ENCODE measurements at places on chromosomes 7 and 10.

- DNase-seq = no peak
Measured at GRCh38 chr7:152859781-152860191, 100.2 kb downstream of the ACTR3B start.

DNA sequence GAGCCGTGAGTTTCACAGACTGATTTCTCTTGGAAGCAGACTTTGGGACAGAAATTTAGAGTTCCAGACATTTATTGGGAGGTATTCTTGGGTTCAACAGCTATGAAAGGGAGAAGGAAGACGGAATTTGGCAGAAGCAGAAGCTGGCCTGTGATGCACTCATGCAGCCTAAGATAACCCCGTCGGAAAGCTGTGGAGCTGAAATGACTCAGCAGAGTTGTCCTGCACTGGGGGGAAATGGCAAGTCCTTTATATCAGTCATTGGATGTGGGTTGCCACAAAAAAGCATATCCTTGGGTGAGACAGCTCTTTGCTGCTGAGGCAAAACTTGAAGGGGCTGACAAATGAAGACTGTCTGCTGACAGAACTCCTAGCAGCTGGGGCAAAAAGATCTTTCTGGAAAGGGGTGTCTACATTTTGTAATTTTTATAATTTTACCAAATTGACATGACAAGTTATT is 11.5 kb upstream of the MICU1 start:
- peak; percentile 0 for DNase-seq

- DNase-seq = no peak
Measured at GRCh38 chr7:116810267-116811116, 51.9 kb upstream of the CAPZA2 start.

- no peak for DNase-seq
Measured at GRCh38 chr7:22216309-22216708, 140.6 kb downstream of the RAPGEF5 start.

DNA sequence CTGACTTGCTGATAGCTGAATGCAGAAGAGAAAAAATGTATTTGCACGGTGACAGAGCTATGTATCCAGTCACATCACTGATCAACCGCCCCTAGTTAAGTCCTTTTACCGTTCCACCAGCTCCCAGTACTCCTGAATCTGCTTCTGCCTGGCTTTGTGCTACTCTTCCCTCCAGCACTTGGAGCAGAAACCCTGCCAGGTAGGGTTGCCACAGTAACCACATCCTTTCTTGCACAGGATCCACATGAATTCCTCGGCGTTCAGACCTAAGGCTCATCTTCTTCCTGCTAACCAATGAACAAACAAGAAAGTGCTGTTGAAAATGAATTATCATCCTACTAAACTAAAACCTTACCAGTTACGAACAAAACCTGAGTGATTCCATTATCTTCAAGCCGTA is 52.0 kb upstream of the KCTD7 start:
- DNase-seq = no peak

DNA sequence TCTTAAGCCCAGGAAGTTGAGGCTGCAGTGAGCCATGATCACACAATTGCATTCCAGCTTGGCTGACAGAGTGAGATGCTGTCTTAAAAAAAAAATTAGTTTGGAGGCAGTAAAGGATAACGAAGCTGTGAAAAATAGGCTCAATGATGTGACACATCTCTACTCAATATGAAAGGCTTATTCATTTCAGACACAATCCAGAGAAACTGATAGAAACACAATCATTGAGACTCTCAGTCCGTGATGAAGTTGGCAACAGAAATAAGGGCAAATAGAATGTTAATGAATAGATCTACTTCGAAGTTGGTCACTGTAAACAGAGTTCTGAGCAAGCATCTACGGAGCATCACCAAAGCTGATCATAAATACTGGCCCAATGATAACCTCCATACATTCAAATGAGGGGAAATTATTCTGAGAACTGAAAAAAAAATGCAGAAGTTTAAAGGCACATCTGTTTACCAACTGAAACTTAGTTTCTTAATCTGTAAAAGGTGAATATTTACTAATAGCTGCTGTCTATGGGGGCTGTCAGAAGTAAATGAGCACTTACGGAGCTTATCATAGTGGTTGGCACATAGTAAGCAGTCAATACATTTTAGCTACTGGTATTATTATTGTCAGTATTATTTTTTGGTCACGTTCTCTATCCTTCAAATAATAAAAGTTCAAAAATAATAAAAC is 70.4 kb downstream of the AKR1B1 start:
- DNase-seq = no peak

GRCh38 chr10:7405637-7406036 is 5.2 kb downstream of the SFMBT2 start:
- no peak for DNase-seq

- no peak for DNase-seq
Measured at GRCh38 chr10:24485304-24485703, 238.4 kb downstream of the ARHGAP21 start.

GRCh38 chr10:114430688-114431413 is 26.5 kb upstream of the AFAP1L2 start:
- no peak for DNase-seq

DNA sequence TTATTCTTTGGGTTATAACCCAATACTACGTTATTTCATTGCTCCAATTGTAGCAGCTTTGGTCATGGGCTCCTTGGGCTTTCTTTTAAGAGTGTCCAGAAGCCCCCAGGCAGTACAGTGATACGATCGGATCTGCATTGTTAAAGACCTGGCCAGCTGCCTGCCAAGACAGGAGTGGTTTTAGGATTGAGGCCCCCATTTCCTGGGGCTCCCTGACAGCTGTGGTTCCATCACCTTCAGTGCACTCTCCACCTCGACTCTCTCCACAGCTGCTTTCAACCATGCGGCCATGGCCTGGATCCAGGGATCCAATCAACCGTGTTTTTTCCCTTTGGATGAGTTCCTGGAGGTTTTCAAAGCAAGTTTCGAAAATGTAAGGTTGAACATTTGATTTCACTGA is 123.4 kb upstream of the BTBD16 start:
- DNase-seq = no peak

- DNase-seq = no peak
Measured at GRCh38 chr10:88598055-88598454, 11.5 kb downstream of the LIPJ start.

DNA sequence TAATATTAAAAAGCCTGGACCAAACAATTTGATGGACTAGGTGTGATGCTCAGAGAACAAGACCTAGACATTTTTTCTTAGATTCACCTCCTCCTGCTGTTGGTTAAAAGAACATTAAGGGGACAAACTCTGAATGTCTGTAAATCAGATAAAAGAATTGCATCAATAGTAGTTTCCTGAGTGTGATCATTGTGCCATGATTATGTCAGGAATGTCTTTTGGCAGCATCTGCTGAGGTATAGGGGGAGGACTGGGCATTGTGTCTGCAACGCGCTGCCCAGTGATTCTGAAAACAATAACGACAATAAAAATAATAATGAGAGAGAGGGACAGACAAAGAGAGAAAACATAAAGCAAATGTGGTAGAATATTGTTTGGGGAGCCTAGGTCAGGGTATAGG is 6.9 kb downstream of the C7orf57 start:
- DNase-seq = no peak

DNA sequence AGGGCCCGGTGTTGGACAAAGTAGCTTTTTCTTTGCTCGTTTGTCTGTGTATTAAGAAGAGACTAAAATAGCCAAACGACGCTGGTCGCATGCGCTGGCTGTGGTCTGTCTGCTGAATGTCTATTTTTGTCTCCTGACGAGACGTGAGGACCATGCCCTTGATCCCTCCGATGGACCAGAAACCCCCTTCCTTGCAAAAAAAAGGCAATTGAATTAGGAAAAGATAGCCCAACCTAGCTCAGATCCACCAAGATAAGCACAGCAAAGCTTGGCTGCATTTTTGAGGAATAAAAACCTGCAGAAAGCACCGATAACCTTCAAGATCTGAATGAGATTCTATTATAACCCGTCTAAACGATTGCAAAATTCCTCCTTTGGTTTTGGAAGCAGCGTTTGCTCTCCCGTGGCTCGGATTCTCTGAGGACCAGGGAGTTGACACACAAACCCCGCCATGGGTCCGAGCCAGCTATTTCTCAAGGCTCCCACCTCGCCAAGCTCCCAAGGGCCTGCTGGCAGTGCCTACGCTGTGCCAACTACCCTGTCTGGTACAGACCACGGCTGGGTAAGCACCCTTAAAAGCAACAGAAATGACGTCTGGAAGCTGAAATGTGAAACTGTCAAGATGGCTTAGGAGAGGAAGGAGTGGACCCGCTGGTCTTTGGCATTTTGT is 17.7 kb upstream of the TTYH3 start:
- DNase-seq = no peak

- no peak for DNase-seq
Measured at GRCh38 chr7:76016191-76016947, 22.0 kb upstream of the TMEM120A start.

GRCh38 chr7:36659172-36659516 is 65.2 kb downstream of the AOAH start:
- DNase-seq = no peak

DNA sequence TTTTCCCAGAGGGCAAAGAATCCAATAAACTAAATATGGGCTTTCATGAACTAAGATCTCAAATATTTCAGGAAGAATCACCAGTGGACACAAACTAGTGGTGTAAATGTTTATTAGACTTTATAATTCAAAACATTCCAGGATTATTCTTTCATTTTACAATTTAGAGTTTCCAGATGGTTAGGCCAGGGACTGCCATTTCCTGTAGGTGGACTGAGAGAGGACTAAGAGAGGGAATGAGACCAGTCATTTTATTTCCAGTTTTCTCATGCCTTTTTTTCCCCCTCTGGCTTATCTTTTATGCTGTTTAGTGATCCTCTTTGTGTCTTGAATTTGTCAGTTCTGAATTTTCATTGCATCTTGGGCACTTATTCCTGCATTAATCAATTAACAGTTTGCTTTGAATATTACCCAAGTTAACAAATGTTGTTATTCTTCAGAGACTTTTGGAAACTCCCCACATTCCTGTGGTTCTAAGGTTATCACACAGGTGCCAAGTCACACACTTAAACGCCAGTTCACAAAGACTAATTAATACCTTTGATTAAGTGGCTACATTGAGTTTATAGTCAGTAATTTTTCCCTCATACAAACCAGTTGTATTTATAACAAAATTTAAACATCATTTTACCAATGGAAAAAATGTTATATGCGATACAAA is 12.3 kb downstream of the CISD1 start:
- no peak for DNase-seq

GRCh38 chr7:96026010-96026409 is 253.7 kb downstream of the DYNC1I1 start:
- DNase-seq = no peak

DNA sequence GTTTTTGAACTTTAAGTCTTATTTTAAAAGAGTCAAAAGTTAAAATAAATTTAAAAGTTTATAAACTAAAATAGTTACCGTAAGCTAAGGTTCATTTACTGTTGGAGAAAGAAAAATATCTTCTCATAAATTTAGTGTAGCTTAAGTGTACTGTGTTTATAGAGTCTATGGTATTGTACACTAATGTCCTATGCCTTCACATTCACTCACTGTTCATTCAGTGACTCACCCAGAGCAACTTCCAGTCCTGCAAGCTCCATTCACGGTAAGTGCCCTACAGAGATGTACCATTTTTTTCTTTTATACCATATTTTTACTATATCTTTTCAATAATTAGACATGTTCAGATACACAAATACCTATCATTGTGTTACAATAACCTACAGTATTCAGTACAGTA is 97.6 kb downstream of the PTN start:
- no peak for DNase-seq

GRCh38 chr10:103448746-103449145 is 3.4 kb downstream of the CALHM2 start:
- no peak for DNase-seq

DNA sequence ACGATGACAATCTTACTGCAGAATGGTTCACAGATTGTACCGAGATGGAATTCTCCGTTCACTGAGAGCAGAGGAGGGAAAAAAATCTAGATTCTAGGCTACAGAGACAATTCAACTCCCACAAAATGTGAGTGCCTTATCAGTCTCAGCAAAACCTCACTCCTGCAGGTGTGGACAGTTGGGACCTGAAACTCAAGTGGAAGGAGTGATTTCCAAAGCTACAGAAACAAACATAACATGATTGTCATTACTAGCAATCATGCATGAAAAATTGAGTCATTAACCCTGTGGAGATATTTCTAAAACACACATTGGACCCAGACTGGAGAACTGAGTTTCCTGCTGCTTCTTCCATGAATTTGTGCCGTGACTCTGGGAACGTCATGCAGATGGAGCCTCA is 70.3 kb downstream of the CALML3 start:
- DNase-seq = no peak

DNA sequence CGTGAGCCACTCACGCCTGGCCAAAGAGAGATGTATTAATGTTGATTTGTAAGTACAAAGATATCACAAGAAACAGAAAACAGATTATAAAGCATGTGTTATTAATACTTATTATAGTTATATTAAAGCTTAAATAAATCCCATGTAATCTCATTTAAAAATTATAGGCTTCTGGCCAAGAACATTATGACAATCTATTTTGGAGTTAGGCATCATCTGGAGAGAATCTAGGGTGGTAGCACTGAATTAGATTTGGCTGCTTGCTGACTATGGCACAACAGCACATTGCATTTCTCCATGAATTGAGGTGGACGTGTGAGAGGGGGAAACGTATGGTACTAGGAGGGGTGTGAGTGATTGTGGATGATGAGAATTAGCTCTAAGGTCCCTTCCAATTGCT is 16.8 kb upstream of the SLC16A12 start:
- no peak for DNase-seq

DNA sequence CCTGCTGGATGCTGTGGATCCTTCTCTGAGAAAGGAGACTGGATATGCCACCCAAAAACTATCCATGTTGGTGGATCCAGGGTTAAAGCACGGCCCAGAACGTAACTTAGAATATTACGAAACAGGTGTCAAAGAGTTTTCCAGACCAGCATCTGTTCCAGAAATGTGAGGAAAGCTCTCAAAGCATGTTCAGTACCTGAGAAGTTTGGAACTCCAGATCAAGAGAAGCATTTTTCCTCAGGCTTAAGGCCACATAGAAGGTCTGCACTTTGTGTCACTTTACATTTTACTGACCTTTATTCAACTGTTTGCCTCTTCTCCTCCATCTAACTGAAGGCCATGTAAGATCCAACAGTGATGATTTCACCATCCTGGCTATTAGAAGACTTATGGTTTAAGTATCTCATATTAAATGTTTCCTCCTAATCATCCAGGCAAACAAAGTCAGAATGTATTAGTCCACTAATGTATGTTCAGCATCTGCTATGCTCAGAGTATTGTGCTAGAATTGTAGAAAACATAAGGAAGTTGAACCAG is 340.7 kb upstream of the LRGUK start:
- DNase-seq = no peak

GRCh38 chr10:1938317-1938716 is 201.0 kb upstream of the ADARB2 start:
- DNase-seq = no peak

- DNase-seq = no peak
Measured at GRCh38 chr7:38020121-38020785, 99.8 kb downstream of the EPDR1 start.

All from activated CD8-positive, alpha-beta memory T cell treated with anti-CD3 and anti-CD28 coated beads for 4 hours (primary cell).